ENCODE measurements at places on chromosomes 11 and 22. TPM values are rescaled to one million over a fixed set of nuclear protein-coding genes. Genes with fewer than 3 reads are reported as not detected.

Gene APOBEC3G
- 3.4 TPM for total RNA-seq

Gene FAM180B
- 2.9 TPM for total RNA-seq

Gene DEFB131B
- total RNA-seq: not detected

Gene MSANTD2
- 13.4 TPM for total RNA-seq

Gene BTBD18
- total RNA-seq: not detected

Gene MUC2
- total RNA-seq: not detected

Gene MS4A12
- not detected for total RNA-seq

Gene POLR2L
- total RNA-seq: 97.7 TPM

Gene XKR3
- total RNA-seq: not detected

Gene NLRP14
- 0.04 TPM for total RNA-seq

Gene PRRG4
- total RNA-seq: 0.09 TPM

Gene HEPHL1
- not detected for total RNA-seq

Gene ISX
- not detected for total RNA-seq

Gene SLC29A2
- total RNA-seq: 10.1 TPM

Gene TIMP3
- total RNA-seq: 96.6 TPM

All from muscle of leg (tissue), 16 donors.